ENCODE measurements at places on chromosomes 5 and 9.

GRCh38 chr5:33231214-33231710, 209.5 kb upstream of the TARS1 start:
- DNase-seq = no peak

- no peak for DNase-seq
These were observed 93.4 kb downstream of the KCNT1 start for GRCh38 chr9:135795391-135795790.

GRCh38 chr9:121779381-121780117, 128.1 kb downstream of the DAB2IP start:
- DNase-seq = no peak

DNA sequence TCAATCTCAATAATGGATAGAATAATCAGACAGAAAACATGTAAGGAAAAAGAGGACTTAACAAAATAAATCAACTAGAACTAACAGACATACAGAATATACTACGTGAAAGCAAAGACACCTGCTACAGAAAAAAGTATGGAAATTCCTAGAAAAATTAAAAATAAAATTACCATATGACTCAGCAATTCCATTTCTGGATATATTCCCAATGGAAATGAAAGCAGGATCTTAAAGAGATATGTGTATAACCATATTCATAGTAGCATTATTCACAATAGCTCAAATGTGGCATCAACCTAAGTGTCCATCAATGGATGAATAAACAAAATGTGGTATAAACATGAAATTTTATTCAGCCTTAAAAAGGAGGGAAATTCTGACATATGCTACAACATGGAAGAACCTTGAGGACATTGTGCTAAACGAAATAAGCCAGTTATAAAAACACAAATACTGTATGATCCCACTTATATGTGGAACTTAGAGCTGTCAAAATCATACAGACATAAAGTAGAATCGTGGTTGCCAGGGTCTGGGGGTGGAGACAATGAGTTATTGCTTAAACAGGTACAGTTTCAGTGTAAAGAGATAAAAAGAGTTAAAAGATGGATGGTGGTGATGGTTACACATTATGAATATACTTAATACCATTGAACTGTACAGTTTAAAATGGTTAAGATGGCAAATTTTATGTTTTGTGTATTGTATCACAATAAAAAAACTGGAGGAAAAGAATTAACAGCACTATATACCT, 6.9 kb downstream of the PLAA start:
- DNase-seq = no peak
